ENCODE measurements at places on chromosomes 11 and 22.

GRCh38 chr11:107619926-107620325 lies 29.0 kb downstream of the ELMOD1 start:
- H3K27me3 ChIP-seq = peaks cover 8% of the 10 kb centered on the region
- DNase-seq = no peak
- no peaks in the 10 kb centered on the region for H3K4me1 ChIP-seq
- H3K4me3 ChIP-seq = no peak overlapping the region

GRCh38 chr11:21250196-21250595 lies 580.8 kb downstream of the NELL1 start:
- no peak overlapping the region for H3K27ac ChIP-seq
- H3K4me3 ChIP-seq = no peak overlapping the region
- no peaks in the 10 kb centered on the region for H3K27me3 ChIP-seq
- H3K4me1 ChIP-seq = no peaks in the 10 kb centered on the region

GRCh38 chr11:9266132-9266736 lies 1.1 kb upstream of the DENND5A start:
- H3K27me3 ChIP-seq = peaks cover 47% of the 10 kb centered on the region
- H3K27ac ChIP-seq = peak overlapping the region; percentile 43
- H3K4me3 ChIP-seq = peak overlapping the region; percentile 71
- DNase-seq = no peak
- peaks cover 37% of the 10 kb centered on the region for H3K4me1 ChIP-seq

GRCh38 chr11:77086521-77087472 lies 15.8 kb upstream of the OMP start:
- no peak for DNase-seq
- no peaks in the 10 kb centered on the region for H3K36me3 ChIP-seq
- H3K4me1 ChIP-seq = peaks cover 27% of the 10 kb centered on the region
- H3K27ac ChIP-seq = no peak overlapping the region
- peaks cover 8% of the 10 kb centered on the region for H3K27me3 ChIP-seq
- no peak overlapping the region for H3K4me3 ChIP-seq

DNA sequence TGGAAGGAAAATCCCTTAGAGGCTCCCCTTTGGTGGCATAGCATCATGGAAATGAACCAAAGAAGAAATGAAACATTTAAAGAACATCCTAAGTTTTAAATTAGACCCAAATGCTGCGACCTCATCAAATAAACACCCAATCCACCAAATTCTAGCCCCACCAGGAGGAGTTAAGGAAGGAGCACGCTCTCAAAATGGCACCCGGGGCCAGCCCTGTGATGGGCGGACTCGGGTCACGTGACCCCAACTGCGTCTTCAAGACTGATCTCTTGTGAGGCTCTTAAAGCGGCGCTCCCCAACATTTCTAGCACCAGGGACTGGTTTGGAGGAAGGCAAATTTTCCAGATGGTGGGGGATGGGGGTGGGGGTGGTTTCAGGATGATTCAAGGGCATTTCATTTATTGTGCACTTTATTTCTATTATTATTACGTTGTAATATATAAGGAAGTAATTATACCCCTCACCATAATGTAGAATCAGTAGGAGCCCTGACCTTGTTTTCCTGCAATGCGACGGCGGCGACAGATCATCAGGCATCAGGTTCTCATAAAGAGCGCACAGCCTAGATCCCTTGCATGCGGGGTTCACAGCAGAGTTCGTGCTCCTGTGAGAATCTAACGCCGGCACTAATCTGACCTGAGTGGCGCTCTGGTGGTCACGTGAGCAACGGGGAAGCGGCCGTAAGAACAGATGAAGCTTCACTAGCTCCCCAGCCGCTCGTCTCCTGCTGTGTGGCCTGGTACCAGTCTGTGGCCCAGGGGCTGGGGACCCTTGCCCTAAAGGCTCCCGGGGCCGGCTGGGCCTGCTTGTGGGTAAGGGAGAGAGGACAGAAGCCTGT lies 90.6 kb upstream of the SLC22A12 start:
- no peak overlapping the region for H3K4me3 ChIP-seq
- no peaks in the 10 kb centered on the region for H3K4me1 ChIP-seq
- H3K27ac ChIP-seq = no peak overlapping the region
- H3K27me3 ChIP-seq = peaks cover 20% of the 10 kb centered on the region

GRCh38 chr22:22031183-22031945 lies 48.8 kb upstream of the TOP3B start:
- no peak overlapping the region for H3K27ac ChIP-seq
- no peak for DNase-seq
- peaks cover 43% of the 10 kb centered on the region for H3K27me3 ChIP-seq
- no peaks in the 10 kb centered on the region for H3K4me1 ChIP-seq

- peaks cover 9% of the 10 kb centered on the region for H3K36me3 ChIP-seq
- H3K27me3 ChIP-seq = no peaks in the 10 kb centered on the region
- H3K27ac ChIP-seq = peak overlapping the region; percentile 90
- H3K4me1 ChIP-seq = peaks cover 71% of the 10 kb centered on the region
- H3K4me3 ChIP-seq = peak overlapping the region; percentile 46
These were observed 5.0 kb upstream of the SH3BP1 start for GRCh38 chr22:37634417-37634924.

GRCh38 chr22:49664891-49665290 lies 162.8 kb downstream of the BRD1 start:
- no peak overlapping the region for H3K27ac ChIP-seq
- H3K4me1 ChIP-seq = peaks cover 26% of the 10 kb centered on the region
- peaks cover 56% of the 10 kb centered on the region for H3K27me3 ChIP-seq
- H3K36me3 ChIP-seq = no peaks in the 10 kb centered on the region
